ENCODE measurements at places on chromosomes 7 and 10. TPM values are rescaled to one million over a fixed set of nuclear protein-coding genes. Genes with fewer than 3 reads are reported as not detected.
A peak's percentile ranks its signal among the peaks of the same experiment; 100 is the strongest.

The IFIT3 gene
- total RNA-seq: 1.8 TPM

DNA sequence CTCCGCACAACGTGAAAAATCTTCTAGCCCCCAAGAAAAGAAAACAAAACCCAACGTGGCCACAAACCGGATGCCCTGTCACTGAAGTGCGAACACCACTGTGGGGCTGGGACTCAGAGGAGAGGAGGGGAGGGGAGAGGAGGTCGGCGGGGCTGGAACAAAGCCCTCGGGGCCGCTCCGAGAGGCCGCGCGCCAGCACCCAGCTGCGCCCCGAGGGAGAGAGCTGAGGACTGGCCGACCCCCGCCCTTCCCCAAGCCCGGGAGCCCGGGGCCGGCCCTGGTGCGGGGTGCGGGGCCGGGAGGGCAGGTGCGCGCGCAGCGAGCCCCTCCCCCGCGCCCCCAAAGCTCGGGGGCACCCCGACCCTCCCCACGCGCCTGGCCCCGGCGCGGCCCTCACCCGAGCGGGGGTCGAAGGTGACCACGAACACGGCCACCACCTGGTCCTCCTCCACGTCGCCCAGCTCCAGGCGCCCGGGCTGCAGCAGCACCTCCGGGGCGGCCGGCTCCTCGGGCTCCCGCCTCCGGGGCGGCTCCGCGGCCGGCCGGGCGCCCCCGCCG, 398 bp downstream of the DENND11 start:
- peak overlapping the region; percentile 91 for H3K4me3 ChIP-seq
- peak; percentile 43 for DNase-seq
- peaks cover 18% of the 10 kb centered on the region for H3K4me1 ChIP-seq
- peaks cover 35% of the 10 kb centered on the region for H3K27me3 ChIP-seq

The C7orf33 gene
- total RNA-seq: not detected

- H3K4me3 ChIP-seq: no peak overlapping the region
- no peak for DNase-seq
- H3K27me3 ChIP-seq: no peaks in the 10 kb centered on the region
- no peaks in the 10 kb centered on the region for H3K4me1 ChIP-seq
Observed at GRCh38 chr10:77419056-77419455, 218.6 kb downstream of the KCNMA1 start.

All from neural crest cell (in vitro differentiated cells).